ENCODE measurements at places on chromosomes 4 and X. TPM values are rescaled to one million over a fixed set of nuclear protein-coding genes. Genes with fewer than 3 reads are reported as not detected.

Gene RAB40AL
- not detected for total RNA-seq

Gene DCAF8L2
- not detected for total RNA-seq

- no peak for DNase-seq
Measured at GRCh38 chr4:183173580-183174526, 74.8 kb downstream of the WWC2 start.

GRCh38 chr4:182017038-182017437 lies 226.2 kb upstream of the TENM3 start:
- DNase-seq, result peak; percentile 16

GRCh38 chr4:243426-243825 lies 61.8 kb downstream of the ZNF732 start:
- DNase-seq, result no peak

GRCh38 chr4:48109413-48110263 lies 24.4 kb downstream of the TXK start:
- peak; percentile 28 for DNase-seq

GRCh38 chr4:22552812-22553211 lies 36.9 kb upstream of the ADGRA3 start:
- peak; percentile 1 for DNase-seq
